ENCODE measurements at places on chromosomes 7 and 10.

GRCh38 chr10:11218395-11218794 is 200.7 kb downstream of the CELF2 start:
- DNase-seq: no peak

GRCh38 chr10:132724446-132724845 is 61.5 kb downstream of the NKX6-2 start:
- DNase-seq: no peak

DNA sequence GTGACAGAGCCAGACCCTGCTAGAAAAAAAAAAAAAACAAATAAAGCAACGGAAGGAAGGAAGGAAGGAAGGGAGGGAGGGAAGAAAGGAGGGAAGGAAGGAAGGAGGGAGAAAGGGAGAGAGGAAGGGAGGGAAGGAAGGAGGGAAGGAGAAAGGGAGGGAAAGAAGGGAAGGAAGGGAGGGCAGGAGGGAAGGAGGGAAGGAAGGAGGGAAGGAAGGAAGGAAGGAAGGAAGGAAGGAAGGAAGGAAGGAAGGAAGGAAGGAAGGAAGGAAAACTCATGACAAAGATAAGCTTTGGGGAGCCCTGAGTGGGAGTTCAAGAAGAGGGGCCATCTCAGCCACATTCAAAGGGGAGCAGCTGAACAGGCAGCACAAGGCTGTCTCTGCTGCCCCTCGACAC is 124.7 kb upstream of the MGMT start:
- DNase-seq: no peak

DNA sequence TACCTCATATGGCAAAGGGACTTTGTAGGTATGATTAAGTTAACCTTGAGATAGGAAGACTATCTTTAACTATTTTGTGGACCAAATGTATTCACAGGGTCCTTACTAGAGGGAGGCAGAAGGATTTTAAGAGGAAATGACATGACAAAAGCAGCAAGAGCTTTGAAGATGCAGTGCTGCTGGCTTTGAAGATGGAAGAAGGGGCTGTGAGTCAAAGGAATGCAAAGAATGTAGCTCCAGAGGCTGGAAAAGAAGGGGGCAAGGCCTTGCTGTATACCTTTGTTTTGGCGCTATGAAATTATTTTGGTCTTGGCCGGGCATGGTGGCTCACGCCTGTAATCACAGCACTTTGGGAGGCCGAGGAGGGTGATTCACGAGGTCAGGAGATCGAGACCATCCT is 3.2 kb upstream of the NRBF2 start:
- no peak for DNase-seq

DNA sequence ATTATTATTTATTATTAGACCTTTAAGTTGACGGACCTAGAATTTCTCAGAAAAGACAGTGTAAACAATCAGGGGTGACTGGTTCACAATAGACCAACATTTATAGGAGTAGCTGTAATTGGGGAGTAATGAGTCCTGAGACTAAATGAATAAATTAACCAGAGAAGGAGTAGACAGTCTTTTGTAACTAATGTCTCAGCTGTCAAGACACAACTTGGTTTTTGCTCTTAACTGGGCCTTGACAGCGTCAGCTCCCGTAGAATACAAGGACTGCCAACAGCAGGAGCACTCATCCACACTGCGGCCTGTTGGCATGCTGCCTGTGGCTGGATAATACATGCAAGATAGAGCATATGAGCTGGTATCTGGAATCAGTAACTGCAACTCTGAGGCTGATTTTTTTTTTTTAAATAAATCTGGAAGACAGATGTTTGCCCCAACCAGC is 123.9 kb downstream of the CACNA2D1 start:
- no peak for DNase-seq

- DNase-seq: no peak
Measured at GRCh38 chr10:64708884-64709681, 1187.9 kb downstream of the REEP3 start.

DNA sequence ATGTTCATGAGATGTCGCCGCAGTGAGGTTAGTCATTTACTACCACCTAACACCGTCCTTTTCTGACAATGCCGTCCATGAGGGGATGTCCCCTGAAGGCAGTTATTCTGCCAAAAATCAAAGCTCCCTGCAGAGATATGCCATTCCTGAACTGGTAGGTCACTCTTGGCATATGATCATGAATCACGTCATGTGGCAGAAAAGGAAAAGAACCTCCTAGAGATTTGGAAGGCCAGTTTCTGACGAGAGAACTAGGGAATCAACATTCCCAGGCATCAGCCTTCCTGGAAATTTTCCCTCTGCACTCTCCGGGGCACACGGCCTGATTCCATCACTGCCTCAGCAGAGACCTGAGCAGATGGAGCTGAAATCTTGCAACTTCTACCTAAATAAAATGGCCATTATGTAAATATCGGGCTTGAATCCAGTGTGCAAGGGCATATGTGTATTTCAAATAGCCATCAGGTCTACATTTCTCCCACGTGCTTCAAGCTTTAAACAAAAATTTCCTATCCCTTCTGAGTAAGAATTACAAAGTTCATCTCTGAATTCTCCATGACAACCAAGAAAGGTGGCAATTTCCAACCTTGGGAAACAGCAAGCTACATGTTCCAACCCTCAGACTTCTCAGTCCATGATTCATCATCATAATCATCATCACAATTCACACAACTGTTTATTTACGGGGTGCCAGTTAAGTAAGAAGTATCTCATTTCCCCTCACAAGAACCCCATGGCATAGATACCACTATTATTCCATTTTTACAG is 46.5 kb downstream of the AMPH start:
- DNase-seq: no peak

- DNase-seq: no peak
Measured at GRCh38 chr7:18760631-18761445, 265.3 kb downstream of the HDAC9 start.

DNA sequence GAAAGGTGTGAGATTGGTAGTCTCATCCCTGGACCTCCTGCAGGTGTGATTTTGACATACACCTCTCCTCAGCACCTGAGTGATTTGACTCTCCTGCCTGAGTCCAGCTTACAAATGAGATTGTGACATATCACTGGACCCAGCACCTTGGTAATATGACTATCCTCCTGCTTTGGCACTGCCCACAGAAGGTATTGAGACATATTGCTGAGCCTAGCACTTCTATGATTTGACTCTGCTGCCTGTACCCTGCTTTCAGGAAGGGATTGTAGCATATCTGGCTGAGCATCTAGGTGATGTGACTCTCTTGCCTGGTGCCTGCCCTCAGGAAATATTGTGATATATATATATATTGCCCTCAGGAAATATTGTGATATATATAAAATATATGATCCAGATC is 43.5 kb upstream of the ZNF680 start:
- DNase-seq: no peak

DNA sequence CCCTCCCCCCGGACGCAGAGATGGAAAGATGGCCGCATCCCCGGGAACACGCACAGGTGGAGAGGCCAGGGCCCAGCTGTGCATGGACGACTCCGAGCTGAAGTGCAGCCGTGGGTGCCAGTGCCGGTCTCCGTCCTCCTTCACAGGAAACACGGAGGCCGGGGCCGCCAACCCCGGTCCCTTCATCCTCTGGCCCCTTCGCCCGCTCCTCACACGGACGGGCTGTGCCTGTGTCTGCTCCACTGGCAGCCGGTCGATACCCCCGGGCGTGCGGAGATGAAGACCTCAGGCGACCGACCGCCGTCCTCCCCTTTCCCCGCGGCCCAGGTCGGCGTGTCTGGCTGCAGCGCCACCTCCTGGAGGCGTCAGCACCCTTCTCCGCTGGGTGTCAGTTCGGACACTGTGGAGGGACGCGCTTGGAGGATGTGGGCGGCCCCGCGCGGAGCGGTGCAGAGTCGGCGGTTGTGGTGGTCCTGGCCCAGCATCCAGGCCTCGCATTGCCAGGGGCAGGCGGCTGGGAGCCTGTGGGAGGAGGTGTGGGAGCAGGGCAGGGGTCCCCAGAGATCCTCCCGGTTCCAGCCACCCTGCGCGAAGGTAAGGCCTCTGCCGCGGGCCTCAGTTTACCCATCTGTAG is 9.9 kb downstream of the ZNF511 start:
- DNase-seq: no peak

- no peak for DNase-seq
Measured at GRCh38 chr7:16817536-16817935, 12.7 kb upstream of the AGR2 start.

GRCh38 chr7:145434811-145435210 is 599.0 kb upstream of the TPK1 start:
- DNase-seq: no peak

GRCh38 chr10:45261946-45262345 is 53.5 kb downstream of the OR13A1 start:
- DNase-seq: no peak

DNA sequence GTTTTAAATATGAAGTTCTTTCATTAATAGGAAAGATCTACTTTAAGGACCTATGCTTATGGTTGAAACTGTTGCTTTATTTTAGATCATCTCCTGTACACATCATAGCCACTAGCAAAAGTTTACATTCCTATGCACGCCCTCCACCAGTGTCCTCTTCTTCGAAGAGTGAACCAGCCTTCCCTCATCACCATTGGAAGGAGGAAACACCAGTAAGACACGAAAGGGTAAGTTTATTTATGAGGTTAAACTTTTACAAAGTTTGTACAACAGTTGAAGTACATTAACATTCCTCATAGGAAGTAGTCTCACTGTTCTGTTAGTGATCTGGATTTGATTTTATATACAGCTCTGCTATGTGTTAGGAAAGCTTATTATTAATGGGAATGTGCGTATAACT is 16.9 kb downstream of the HBP1 start:
- no peak for DNase-seq

- no peak for DNase-seq
Measured at GRCh38 chr7:144588559-144589051, 185.1 kb upstream of the NOBOX start.

GRCh38 chr7:4888161-4888560 is 4.6 kb upstream of the RADIL start:
- DNase-seq: no peak

DNA sequence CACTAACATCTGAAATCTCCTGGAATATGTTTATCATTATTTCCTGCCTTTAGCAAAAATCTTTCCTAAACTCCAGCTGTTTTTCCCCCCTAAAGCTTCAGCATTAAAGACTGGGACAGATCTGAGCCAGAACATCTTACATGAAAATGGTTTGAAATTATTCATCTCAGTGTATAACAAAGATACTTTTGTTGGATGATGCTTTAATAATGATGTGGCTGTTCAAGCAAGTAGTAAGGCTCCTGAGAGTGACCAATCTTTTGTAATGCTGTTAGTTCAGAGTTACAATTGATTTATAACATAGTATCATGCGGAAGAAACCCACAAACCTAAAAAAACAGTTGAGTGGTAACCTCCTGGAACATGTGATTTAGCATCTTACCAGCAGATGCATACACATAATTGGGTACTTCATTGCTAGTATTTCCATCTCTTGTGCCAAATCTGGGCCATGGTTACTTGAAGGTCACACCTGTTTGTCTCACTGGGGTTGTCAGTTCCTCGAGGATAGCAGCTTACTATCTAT is 1.5 kb downstream of the BZW2 start:
- no peak for DNase-seq

DNA sequence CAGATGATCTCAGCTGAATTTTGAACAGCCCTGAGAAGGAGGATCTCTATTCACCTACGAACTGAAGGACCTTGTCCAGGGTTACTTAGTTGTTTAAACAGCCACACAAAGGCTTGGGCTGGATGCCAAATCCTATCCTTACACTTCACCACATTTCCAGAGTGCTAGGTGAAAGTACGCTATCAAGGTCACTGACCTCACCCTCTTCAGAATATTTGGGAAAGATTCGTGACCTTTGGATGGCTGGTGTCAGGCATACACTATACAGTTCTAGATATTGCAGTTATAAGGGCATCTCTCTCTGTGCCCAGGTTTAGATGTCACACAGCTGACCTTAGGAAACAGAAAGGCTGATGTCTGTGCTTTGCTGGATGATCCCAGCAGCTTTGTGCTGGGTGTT is 61.2 kb upstream of the ABLIM1 start:
- DNase-seq: no peak

DNA sequence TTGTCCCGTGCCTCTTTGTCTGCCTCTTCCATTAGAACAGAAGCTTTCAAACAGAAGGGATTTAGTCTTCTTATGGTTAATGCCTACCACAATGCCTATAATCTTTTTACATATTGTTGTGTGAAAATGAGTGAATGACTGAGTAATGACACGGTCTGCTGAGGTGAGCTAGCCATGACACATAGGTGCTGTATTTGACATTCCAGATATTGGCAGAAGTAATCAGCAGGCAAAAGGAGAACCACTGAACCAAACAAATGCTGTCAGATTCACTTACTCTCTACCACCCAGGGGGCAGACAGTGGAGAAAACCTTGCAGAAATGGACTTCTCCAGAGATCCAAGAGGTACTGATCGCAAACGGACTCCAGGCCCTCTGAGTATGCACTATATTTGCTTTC is 377.2 kb upstream of the VWC2 start:
- DNase-seq: no peak

DNA sequence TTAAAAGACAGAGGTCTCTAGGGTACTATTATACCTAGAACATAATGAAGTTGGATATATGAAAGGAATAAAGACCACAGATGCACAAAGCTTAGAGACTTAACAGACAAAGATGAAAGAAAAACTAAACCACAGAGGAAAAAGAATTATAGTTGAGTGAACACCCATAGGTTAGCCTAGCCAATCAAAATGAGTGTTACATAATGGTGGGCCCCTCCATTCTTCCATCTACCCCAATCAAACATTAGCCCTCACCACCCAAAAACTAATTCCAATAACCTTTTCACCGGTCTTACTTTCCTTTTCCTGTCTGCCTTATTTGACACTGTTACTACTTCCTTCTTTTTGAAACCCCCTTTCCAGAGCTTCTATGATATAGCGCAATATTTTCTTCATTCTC is 130.1 kb downstream of the ELMO1 start:
- DNase-seq: no peak

- DNase-seq: no peak
Measured at GRCh38 chr7:113635492-113635891, 283.3 kb downstream of the PPP1R3A start.

DNA sequence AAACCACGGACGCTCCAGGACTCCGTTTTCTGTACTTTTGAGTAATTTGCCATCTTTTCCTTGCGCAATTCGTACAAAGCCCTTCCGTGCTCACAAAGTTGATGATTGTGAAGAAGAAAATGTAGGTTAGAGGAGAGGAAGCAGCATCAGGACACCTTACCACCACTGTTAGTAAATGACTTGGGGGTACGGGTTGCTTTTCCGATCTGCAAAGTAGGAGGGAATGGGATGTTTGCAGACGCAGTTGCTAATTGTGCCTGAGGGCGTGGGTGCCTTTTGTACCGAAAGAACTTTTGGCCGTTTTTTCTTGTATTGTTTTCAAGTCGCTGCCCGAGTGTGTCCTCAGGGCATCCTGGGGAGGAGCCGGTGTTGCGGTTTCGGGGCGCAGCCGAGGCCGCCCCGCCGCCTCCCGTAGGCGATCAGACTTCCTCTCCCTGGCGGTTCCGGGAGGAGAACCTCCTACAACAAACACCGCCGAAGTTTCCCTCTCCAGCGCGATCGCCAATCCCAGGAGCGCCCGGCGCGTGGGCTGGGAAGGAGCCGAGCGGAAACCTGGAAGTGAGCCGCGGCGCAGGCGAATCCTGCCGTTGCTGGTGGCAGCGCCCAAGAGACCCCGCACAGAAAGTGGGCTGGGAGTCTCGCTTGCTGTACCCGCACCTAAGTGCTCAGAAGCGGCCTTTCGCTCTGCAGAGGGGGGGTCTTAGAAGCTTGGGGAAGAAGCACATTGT is 1.0 kb downstream of the PRR15 start:
- peak; percentile 57 for DNase-seq
